LNCaP clone FGC (cell line): ENCODE measurements at places on chromosomes 2 and 18.

DNA sequence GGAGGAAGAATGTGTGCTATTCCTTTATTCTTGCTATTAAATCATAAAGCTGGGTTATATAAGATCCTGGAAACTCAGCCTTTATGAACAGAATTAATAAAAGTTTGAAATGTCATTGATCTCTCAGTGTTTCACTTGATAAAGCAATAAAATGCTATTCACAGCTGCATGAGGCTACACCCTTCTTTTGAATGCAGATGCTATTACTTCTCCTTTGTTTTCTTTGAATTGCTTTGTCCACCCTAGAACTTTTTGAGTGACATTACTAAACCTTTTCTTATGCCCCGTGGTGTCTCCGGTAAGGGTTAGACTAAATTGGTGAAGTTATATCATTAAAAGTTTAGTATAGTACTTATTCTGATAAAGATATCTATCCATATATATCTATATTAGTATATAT is 18.9 kb downstream of the SERPINB5 start:
- DNase-seq, result no peak

- DNase-seq, result no peak
Measured at GRCh38 chr2:230666885-230667712, 45.5 kb upstream of the CAB39 start.

- no peak for DNase-seq
Measured at GRCh38 chr2:190837952-190838361, 42.7 kb upstream of the GLS start.

GRCh38 chr2:75047189-75047991 is 88.9 kb downstream of the POLE4 start:
- DNase-seq, result no peak

- DNase-seq, result no peak
Measured at GRCh38 chr18:76801567-76802505, 20.5 kb upstream of the ZNF236 start.

- no peak for DNase-seq
Measured at GRCh38 chr18:34153711-34154110, 71.0 kb downstream of the NOL4 start.

- no peak for DNase-seq
Measured at GRCh38 chr2:172462849-172463381, 35.5 kb downstream of the ITGA6 start.

- DNase-seq, result no peak
Measured at GRCh38 chr2:215738351-215738750, 275.0 kb downstream of the MREG start.

- no peak for DNase-seq
Measured at GRCh38 chr2:199552141-199552540, 94.4 kb upstream of the SATB2 start.

GRCh38 chr2:16114070-16114469 is 173.7 kb downstream of the MYCN start:
- DNase-seq, result no peak

DNA sequence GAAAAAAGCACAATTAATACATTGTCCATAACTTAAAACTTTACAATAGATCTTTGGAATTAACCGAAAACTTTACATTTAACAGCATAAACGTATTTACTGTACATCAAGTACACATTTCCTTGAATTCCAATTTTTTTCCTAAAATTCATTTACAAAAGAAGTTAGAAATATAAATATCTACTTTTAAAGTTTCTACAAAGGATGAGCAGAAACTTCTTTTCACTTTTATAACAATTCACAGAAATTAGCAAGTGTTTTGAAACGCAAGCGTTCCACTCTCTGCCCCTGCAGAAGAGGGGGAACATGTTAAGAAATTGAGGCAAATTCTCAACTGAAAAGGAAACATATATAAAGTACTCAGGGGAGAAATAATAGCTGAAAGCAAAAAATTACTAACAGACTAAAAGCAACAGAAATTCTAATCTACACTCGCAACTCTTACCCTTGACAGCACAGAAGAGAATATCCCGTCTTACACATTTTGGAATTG is 1.5 kb downstream of the NFE2L2 start:
- DNase-seq, result no peak
